ENCODE measurements at places on chromosomes 16 and 17. TPM values are rescaled to one million over a fixed set of nuclear protein-coding genes. Genes with fewer than 3 reads are reported as not detected.

TIMM22 gene
- 14.4 TPM for polyA plus RNA-seq

LRRC3C gene
- polyA plus RNA-seq = not detected

MPV17L gene
- 14.4 TPM for polyA plus RNA-seq

ZNF500 gene
- 14.3 TPM for polyA plus RNA-seq

RNF112 gene
- 1.3 TPM for polyA plus RNA-seq

OTOP3 gene
- not detected for polyA plus RNA-seq

TSPAN10 gene
- polyA plus RNA-seq = 4.0 TPM

GP1BA gene
- polyA plus RNA-seq = 3.2 TPM

BMERB1 gene
- polyA plus RNA-seq = 41.2 TPM

NPIPB13 gene
- 27.9 TPM for polyA plus RNA-seq

ENPP7 gene
- 4.7 TPM for polyA plus RNA-seq

SPATA22 gene
- polyA plus RNA-seq = 0.15 TPM

TMEM94 gene
- polyA plus RNA-seq = 97.0 TPM

LRRC46 gene
- 2.8 TPM for polyA plus RNA-seq

SCPEP1 gene
- 100 TPM for polyA plus RNA-seq

STX1B gene
- polyA plus RNA-seq = 2.5 TPM

TMEM238L gene
- 3.3 TPM for polyA plus RNA-seq

SOX15 gene
- polyA plus RNA-seq = 3.0 TPM

OR1A1 gene
- 0.08 TPM for polyA plus RNA-seq

PRDM7 gene
- 0.91 TPM for polyA plus RNA-seq

RBBP6 gene
- 109 TPM for polyA plus RNA-seq

ARHGDIG gene
- 3.6 TPM for polyA plus RNA-seq

MMP2 gene
- 256 TPM for polyA plus RNA-seq

OR4D1 gene
- polyA plus RNA-seq = 0.10 TPM

KRTAP16-1 gene
- polyA plus RNA-seq = not detected

AKAP10 gene
- 29.7 TPM for polyA plus RNA-seq

SLC9A5 gene
- 4.9 TPM for polyA plus RNA-seq

KATNB1 gene
- polyA plus RNA-seq = 21.3 TPM

ETV4 gene
- polyA plus RNA-seq = 43.6 TPM

NCOR1 gene
- polyA plus RNA-seq = 136 TPM

ZNF287 gene
- polyA plus RNA-seq = 10.7 TPM

VMP1 gene
- polyA plus RNA-seq = 111 TPM

HNF1B gene
- polyA plus RNA-seq = 114 TPM
